Placental epithelial cell (primary cell): ENCODE measurements at places on chromosomes 3 and 15. TPM values are rescaled to one million over a fixed set of nuclear protein-coding genes. Genes with fewer than 3 reads are reported as not detected.

The CD80 gene
- total RNA-seq: 0.39 and 0.76 TPM in 2 replicates

The GOLGA8M gene
- total RNA-seq: 1.3 TPM in 1 of 2 replicates, not detected in the other

The GP5 gene
- total RNA-seq: not detected in 2 replicates

The ALPK3 gene
- total RNA-seq: 0.33 and 0.79 TPM in 2 replicates

The JMJD7 gene
- total RNA-seq: 0.39 and 5.2 TPM in 2 replicates

The ESYT3 gene
- total RNA-seq: 3.1 and 8.5 TPM in 2 replicates

The GMPPB gene
- total RNA-seq: 25.5 and 46.7 TPM in 2 replicates

The DOCK3 gene
- total RNA-seq: 1.5 and 1.6 TPM in 2 replicates

The CYP8B1 gene
- not detected in 2 replicates for total RNA-seq

The LXN gene
- 12.3 and 14.1 TPM in 2 replicates for total RNA-seq

The CLEC3B gene
- 1.4 TPM in 1 of 2 replicates, not detected in the other for total RNA-seq
